ENCODE measurements at places on chromosomes 3 and 15. TPM values are rescaled to one million over a fixed set of nuclear protein-coding genes. Genes with fewer than 3 reads are reported as not detected.

GRCh38 chr15:67947254-67948039 is 106.7 kb upstream of the PIAS1 start:
- H3K36me3 ChIP-seq: peaks cover 5% of the 10 kb centered on the region
- H3K4me3 ChIP-seq: no peak overlapping the region
- peaks cover 11% of the 10 kb centered on the region for H3K4me1 ChIP-seq
- no peaks in the 10 kb centered on the region for H3K27me3 ChIP-seq
- no peak overlapping the region for H3K27ac ChIP-seq
- no peak for DNase-seq

The GP9 gene
- not detected for total RNA-seq

The LRRC49 gene
- total RNA-seq: not detected

DNA sequence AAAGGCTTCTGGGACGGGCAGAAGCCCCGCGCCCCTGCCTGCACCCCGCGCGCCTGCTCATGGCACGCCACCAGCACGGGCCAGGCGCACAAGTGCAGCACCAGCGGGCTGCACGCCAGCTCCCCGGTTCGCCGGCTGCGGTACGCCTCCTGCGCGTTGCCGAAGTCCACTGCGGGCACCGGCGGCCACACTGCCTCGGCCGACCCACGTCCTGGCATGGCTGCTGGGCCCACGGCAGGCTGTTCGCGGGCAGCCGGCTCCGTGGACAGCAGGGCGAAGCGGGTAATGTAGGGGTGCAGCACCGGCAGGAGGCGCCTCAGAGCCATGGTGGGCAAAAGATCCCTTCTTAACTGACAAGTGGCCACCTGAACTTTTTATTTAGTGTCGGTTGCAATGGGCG is 34.8 kb downstream of the MCCC1 start:
- peaks cover 39% of the 10 kb centered on the region for H3K36me3 ChIP-seq
- no peaks in the 10 kb centered on the region for H3K4me1 ChIP-seq
- H3K27me3 ChIP-seq: no peaks in the 10 kb centered on the region

DNA sequence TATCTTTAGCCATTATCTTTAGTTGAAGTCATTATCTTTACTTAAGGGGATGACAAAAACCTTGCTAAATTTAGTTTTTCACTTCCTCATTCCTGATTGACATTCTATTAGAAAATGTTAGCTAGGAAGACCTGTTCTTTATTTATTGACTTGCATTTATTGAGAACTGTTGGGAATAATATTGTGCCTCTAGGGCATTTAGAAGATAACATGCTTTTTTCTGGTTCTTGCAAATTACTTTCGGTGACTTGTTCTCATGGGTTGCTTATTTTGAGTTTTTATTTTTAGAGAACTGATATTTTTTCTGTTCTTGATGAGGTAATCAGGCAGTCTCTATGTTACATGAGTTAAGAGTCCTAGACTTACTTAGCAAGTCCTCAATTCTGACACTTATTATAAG is 48.3 kb upstream of the CTDSPL start:
- H3K36me3 ChIP-seq: no peaks in the 10 kb centered on the region
- no peak overlapping the region for H3K4me3 ChIP-seq
- H3K27ac ChIP-seq: no peak overlapping the region
- DNase-seq: no peak
- H3K4me1 ChIP-seq: no peaks in the 10 kb centered on the region

- no peaks in the 10 kb centered on the region for H3K27me3 ChIP-seq
- H3K36me3 ChIP-seq: peaks cover 4% of the 10 kb centered on the region
- no peak overlapping the region for H3K27ac ChIP-seq
These were observed 58.9 kb downstream of the SFMBT1 start for GRCh38 chr3:52986938-52987337.

- peaks cover 3% of the 10 kb centered on the region for H3K27me3 ChIP-seq
- DNase-seq: no peak
- H3K4me1 ChIP-seq: no peaks in the 10 kb centered on the region
- no peak overlapping the region for H3K4me3 ChIP-seq
- H3K27ac ChIP-seq: no peak overlapping the region
These were observed 127.6 kb downstream of the DUT start for GRCh38 chr15:48458876-48459275.

- no peaks in the 10 kb centered on the region for H3K27me3 ChIP-seq
- H3K36me3 ChIP-seq: peaks cover 24% of the 10 kb centered on the region
- no peak overlapping the region for H3K4me3 ChIP-seq
- H3K4me1 ChIP-seq: peaks cover 10% of the 10 kb centered on the region
These were observed 22.5 kb upstream of the ANXA2 start for GRCh38 chr15:60420203-60420716.

The GHSR gene
- total RNA-seq: not detected

GRCh38 chr3:123816673-123817207 is 67.4 kb downstream of the MYLK start:
- H3K4me1 ChIP-seq: no peaks in the 10 kb centered on the region
- H3K36me3 ChIP-seq: no peaks in the 10 kb centered on the region
- no peaks in the 10 kb centered on the region for H3K27me3 ChIP-seq
- no peak overlapping the region for H3K4me3 ChIP-seq
- H3K27ac ChIP-seq: no peak overlapping the region
- no peak for DNase-seq

DNA sequence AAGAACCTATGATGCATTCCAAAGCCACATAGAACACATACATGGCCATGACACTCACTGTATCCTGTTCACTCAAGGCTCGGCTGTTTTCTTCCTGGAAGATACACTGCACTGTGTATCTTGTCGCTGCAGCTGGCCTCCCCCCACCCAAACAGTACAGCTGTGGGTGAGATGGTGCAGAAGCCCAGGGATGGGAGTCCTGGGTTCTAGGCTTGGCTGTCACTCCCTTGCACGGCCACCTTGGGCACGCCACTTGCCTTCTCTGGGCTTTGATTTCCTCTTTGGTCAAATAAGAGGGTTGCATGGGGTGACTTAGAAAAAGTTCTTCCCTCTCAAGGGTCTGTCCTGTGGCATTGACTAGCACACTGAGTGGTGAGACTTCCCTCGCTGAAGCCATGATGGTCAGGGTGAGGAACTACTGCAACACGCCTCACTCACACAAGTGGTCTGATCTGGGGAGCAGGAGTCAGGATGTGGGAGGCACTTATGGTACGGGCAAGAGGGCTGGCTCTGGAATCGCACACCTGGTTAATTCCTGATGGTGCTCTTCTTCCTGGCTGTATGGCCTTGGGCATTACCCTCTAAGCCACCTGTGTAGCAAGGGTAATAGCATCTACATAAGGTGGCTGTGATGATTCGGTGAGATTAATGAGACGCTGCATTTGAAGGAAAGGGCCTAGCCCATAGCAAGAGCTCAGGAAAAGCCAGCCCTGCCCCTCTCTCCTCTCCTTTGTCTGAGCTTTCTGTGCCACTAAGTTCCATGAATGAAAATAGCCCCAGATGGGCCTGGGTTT is 44.0 kb downstream of the ANP32A start:
- H3K4me3 ChIP-seq: no peak overlapping the region
- H3K4me1 ChIP-seq: peaks cover 6% of the 10 kb centered on the region
- H3K36me3 ChIP-seq: peaks cover 36% of the 10 kb centered on the region

DNA sequence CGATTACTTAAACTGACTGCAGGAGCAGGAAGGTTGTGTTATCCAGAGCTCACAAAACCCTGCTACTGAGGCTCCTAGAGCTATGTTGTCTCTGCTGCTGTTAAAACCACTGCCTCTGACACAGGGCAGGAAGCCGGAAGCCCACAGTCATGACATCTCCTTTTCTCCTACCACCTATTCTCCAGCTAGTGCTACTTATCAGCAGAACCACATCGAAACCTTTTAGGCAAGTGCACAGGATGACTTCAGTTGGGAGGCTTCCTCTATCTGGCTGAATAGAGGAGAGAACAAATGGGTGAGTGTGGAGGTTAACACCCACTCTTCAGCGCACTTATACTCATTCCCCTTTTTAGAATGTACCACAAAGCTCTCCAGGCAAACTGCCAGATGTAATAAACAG is 638.0 kb downstream of the OTOL1 start:
- H3K4me3 ChIP-seq: no peak overlapping the region
- peaks cover 9% of the 10 kb centered on the region for H3K4me1 ChIP-seq
- peak overlapping the region; percentile 45 for H3K27ac ChIP-seq
- no peaks in the 10 kb centered on the region for H3K27me3 ChIP-seq

The FGF12 gene
- not detected for total RNA-seq

The SKOR1 gene
- total RNA-seq: 0.32 TPM

- no peaks in the 10 kb centered on the region for H3K4me1 ChIP-seq
- no peak for DNase-seq
- H3K27me3 ChIP-seq: peaks cover 54% of the 10 kb centered on the region
- H3K4me3 ChIP-seq: no peak overlapping the region
- no peak overlapping the region for H3K27ac ChIP-seq
- H3K36me3 ChIP-seq: peaks cover 5% of the 10 kb centered on the region
These were observed 7.1 kb downstream of the TJP1 start for GRCh38 chr15:29815000-29815710.

DNA sequence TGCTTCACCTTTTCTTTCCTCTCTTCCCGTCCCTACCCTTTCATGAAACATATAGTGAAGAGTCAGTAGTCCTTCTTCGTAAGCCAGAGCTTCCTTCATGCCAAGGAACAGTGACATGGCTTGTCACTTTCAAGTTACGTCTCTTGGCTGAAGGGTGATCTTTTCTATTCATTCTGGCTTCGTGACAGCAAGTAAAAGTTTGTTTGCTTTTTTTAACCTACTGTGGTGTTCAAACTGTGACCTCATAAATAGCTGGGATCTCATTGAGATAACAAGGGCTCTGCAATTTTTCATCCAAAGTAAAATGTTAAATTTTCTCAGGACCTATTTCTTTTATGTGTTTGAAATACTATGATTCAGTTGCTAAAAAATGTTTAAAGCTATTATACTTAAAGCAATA is 10.5 kb downstream of the CDIN1 start:
- no peak for DNase-seq
- H3K36me3 ChIP-seq: peaks cover 4% of the 10 kb centered on the region
- no peaks in the 10 kb centered on the region for H3K27me3 ChIP-seq
- H3K4me1 ChIP-seq: peaks cover 17% of the 10 kb centered on the region
- H3K27ac ChIP-seq: no peak overlapping the region

The RTP3 gene
- total RNA-seq: not detected

DNA sequence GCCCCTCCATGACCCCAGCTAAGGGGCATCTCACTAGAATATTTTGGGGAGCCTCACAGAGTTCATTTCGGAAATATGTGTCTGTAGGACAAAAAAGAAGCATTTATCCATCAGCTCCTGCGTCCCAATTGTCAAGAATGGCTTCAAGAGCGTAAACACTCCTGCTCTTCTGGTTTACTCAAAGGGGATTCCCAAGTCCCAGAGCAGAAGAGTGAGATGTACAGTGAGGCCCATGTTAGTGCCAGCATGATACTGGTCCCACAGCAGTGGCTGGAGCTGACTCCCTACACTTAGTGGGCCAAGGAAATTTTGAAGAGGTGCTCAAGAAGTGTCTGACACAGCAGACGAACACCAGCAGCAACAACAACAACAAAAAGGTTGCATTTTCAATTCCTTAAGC is 34.9 kb upstream of the ARL8B start:
- no peak for DNase-seq
- H3K27me3 ChIP-seq: peaks cover 17% of the 10 kb centered on the region
- no peak overlapping the region for H3K4me3 ChIP-seq
- H3K4me1 ChIP-seq: no peaks in the 10 kb centered on the region
- H3K27ac ChIP-seq: no peak overlapping the region

GRCh38 chr3:66693461-66694031 is 192.7 kb upstream of the LRIG1 start:
- peaks cover 2% of the 10 kb centered on the region for H3K27me3 ChIP-seq
- no peak for DNase-seq
- H3K4me1 ChIP-seq: no peaks in the 10 kb centered on the region

The MESP2 gene
- not detected for total RNA-seq

Data from activated CD8-positive, alpha-beta T cell treated with anti-CD3 and anti-CD28 coated beads, Interleukin-2, amount 10 ng/mL, durations not matched to agents 7 days and 5 days (primary cell).